Right ventricle myocardium inferior (tissue), 1 donor: ENCODE measurements at places on chromosomes 4 and X. TPM values are rescaled to one million over a fixed set of nuclear protein-coding genes. Genes with fewer than 3 reads are reported as not detected.

DNA sequence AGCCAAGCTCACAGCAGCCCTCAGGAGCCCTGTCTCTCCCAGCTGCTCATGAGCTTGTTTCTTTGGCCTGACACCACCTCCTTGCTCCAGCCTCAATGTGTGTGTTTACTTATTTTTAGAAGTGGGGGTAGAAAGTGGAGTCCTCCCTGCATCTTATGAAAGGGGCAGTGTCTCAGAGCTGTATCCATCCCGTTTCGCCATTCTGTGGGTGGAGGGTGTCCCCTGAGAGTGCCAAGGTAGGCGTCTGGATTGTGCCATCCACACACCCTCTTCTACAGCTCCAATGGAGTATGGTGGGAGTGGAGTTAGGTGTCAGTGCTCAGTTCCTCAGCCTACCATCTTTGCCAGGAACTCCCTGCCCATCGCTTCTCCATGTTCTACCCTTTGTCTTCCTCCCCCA lies 8.3 kb downstream of the SPON2 start:
- no peak for DNase-seq

- DNase-seq, result no peak
Measured at GRCh38 chrX:16804923-16805464, 18.7 kb downstream of the TXLNG start.

GRCh38 chrX:22538580-22538979 lies 265.9 kb downstream of the CBLL2 start:
- DNase-seq, result no peak

DNA sequence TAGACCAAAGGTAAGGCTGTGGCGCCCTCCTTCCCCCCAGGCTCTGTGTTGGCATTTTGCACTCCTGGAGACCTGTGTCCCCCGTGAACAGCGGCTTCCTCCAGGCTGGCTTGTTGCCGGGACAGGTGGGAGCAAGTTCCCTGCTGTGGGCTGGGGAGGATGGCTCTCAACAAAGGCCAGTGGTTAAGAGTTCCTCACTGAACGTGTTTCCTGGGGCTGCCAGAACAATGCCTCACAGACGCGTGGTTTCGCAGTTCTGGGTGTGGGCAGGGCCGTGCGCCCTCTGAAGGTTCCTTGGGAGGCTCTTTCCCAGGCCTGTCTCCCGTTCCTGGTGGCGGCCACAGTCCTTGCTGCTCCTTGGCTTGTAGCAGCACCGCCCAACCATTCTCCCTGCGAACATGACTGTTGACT lies 33.4 kb downstream of the NELFA start:
- no peak for DNase-seq

Gene CFAP99
- total RNA-seq, result not detected
